ENCODE measurements at places on chromosomes 11 and 22. TPM values are rescaled to one million over a fixed set of nuclear protein-coding genes. Genes with fewer than 3 reads are reported as not detected.

GRCh38 chr11:8066036-8066910 lies 14.7 kb upstream of the TUB start:
- no peak overlapping the region for H3K4me3 ChIP-seq
- no peak overlapping the region for H3K27ac ChIP-seq
- peak; percentile 5 for DNase-seq
- peaks cover 77% of the 10 kb centered on the region for H3K4me1 ChIP-seq

GRCh38 chr11:34239465-34240149 lies 118.2 kb downstream of the ABTB2 start:
- no peaks in the 10 kb centered on the region for H3K27me3 ChIP-seq
- H3K27ac ChIP-seq: no peak overlapping the region
- H3K4me3 ChIP-seq: no peak overlapping the region
- H3K36me3 ChIP-seq: no peaks in the 10 kb centered on the region

DNA sequence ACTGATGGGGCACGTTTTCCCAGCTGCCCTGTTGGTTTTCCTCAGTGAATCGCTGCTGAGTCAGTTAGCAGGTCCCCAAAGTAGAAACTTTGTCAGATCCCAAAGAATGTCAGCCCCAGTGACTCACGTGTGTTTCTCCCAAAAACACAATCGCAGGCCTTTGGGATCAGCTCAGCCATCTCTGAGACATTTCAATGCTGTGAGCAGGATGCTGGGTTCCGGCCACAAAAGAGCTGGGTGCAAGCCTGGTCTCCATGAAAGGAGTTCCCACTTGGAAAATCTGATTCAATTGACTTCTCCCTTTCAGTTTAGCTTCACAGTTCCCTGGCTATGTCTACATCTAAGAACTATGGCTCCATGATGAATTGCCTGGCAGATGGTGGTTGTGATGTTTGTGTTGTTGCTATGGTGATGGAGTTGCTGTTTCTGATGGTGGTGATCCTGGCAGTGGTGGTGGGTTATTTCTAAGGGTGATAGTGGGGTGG lies 28.0 kb downstream of the MYEOV start:
- no peaks in the 10 kb centered on the region for H3K36me3 ChIP-seq
- no peaks in the 10 kb centered on the region for H3K27me3 ChIP-seq
- H3K27ac ChIP-seq: no peak overlapping the region
- no peaks in the 10 kb centered on the region for H3K4me1 ChIP-seq

DNA sequence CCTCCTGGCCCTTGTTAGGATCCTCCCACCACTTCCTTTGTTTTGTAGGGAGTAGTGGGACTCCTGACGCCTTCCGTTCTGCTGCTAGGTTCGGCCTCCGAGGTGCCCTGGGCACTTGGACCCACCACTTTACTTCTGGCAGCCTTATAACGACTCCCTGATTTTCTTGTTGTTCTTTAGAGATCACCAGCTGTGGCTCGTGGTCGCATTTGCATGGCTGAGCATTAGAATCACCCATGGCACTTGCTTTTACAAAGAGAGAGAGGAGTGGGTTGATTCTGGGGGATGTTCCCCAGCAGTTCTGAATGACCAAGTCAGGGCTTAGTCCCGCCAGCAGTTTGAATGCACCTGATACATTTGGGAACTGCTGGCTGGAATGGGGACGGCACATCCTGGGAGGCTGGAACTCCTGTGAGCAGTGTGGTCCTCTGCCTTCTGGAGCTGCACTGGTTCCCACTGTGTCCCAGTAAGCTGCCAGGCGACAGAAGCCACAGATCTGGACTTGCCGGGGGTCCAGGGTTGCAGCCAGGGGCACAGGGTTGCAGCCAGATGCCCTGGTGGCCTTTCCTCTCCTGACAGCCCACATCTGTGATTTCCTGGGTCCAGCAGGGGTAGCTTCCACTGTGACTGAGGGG lies 4.1 kb downstream of the TUB start:
- peaks cover 13% of the 10 kb centered on the region for H3K4me1 ChIP-seq
- DNase-seq: no peak
- H3K27me3 ChIP-seq: peaks cover 15% of the 10 kb centered on the region
- no peak overlapping the region for H3K4me3 ChIP-seq
- H3K36me3 ChIP-seq: no peaks in the 10 kb centered on the region
- H3K27ac ChIP-seq: no peak overlapping the region

DNA sequence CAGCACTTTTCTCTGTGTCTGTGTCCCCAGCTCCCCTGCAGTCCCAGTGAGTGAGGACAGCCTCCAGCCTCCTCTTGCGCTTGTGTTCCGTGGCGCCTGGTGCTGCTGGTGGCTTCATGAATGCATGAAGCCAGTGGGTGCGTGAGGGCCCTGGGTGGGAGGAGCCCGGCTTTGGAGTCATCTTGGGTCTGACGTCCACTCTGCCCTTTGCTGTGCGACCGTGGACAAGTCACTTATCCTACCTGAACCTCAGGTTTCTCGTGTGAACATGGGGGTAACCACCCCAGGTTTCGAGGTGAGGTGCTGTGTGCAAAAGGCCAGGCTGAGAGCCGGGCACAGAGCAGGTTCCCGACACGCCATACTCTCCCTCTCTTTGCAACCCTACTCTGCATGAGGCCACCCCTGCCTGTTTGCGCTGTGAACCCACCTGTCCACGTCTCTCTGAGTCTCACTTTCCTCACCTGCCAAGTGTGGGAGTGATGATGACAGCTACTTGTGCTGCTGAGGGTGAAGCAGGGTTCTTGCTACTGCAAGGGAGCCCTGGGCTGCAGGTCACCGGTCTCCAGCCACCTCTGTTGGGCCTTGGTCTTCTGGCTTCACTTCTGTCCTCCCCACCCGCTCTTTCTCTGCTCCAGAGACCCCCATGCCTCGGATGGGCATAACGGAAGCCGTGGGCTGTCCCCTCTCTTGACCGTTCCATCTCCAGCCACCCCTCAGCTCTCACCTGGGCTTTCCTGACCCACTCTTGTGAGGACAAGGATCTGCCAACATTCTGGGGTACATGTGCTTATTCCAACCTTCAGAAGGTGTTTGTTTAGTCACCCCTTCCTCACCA lies 537.6 kb downstream of the TBC1D22A start:
- DNase-seq: no peak
- no peaks in the 10 kb centered on the region for H3K4me1 ChIP-seq
- no peaks in the 10 kb centered on the region for H3K36me3 ChIP-seq
- H3K27ac ChIP-seq: no peak overlapping the region
- peaks cover 13% of the 10 kb centered on the region for H3K27me3 ChIP-seq
- H3K4me3 ChIP-seq: no peak overlapping the region

DNA sequence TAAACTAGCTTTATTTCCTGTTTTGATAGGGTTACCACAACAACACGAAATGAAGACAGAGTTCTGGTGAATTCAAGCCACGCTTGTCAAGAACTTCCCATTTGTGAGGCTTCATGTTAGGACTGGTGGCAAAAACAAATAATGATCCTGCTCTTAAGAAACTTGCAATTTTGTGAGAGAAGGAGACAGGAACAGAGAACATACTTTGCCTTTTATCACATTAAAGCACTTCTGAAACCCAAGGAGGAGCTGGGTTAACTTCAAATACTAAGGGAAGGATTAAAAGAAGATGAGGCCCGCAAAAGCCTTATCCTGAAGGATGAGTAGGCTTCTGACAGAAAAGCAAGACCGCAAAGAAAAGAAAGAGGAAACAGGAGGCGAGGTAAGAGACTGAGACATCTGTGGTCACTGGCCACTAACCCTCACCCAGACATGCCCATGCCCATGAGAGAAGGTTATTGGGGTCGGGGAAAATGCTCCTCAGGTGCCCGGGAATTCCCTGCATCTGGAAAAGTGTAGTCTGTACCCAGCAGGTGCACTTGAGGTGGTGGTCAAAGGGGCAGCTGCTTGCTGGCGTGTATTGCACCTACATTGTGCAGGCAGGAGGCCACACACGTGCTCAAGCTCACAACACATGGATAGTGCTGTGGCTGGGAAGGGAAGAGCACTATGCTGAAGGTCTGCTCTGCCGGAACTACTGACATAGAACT lies 50.5 kb downstream of the MAPK1 start:
- H3K4me3 ChIP-seq: no peak overlapping the region
- peaks cover 9% of the 10 kb centered on the region for H3K4me1 ChIP-seq
- peak overlapping the region; percentile 72 for H3K27ac ChIP-seq
- H3K27me3 ChIP-seq: no peaks in the 10 kb centered on the region

GRCh38 chr22:49201046-49201970 lies 626.4 kb downstream of the BRD1 start:
- H3K4me3 ChIP-seq: no peak overlapping the region
- no peak for DNase-seq
- peaks cover 28% of the 10 kb centered on the region for H3K27me3 ChIP-seq

- H3K4me3 ChIP-seq: no peak overlapping the region
- no peak for DNase-seq
- H3K4me1 ChIP-seq: no peaks in the 10 kb centered on the region
- H3K27me3 ChIP-seq: no peaks in the 10 kb centered on the region
- H3K36me3 ChIP-seq: no peaks in the 10 kb centered on the region
Measured at GRCh38 chr11:96783311-96783710, 393.5 kb downstream of the JRKL start.

GRCh38 chr22:23874871-23875270 lies 17.2 kb downstream of the SLC2A11 start:
- peaks cover 24% of the 10 kb centered on the region for H3K36me3 ChIP-seq
- H3K27me3 ChIP-seq: no peaks in the 10 kb centered on the region
- H3K27ac ChIP-seq: no peak overlapping the region
- peaks cover 5% of the 10 kb centered on the region for H3K4me1 ChIP-seq

- no peak overlapping the region for H3K4me3 ChIP-seq
- DNase-seq: no peak
- no peaks in the 10 kb centered on the region for H3K36me3 ChIP-seq
- no peak overlapping the region for H3K27ac ChIP-seq
Measured at GRCh38 chr11:41498726-41499125, 39.3 kb upstream of the LRRC4C start.

GRCh38 chr11:62984451-62984991 lies at the start of gene SLC22A6:
SLC22A6 (minus strand) TSS chr11:62984967; CDS start chr11:62984690, 277 bp downstream.
- H3K27ac ChIP-seq: no peak within 1 kb of the TSS
- H3K4me1 ChIP-seq: no peaks in the 10 kb centered on the region
- no peak within 1 kb of the TSS for H3K4me3 ChIP-seq
- no peak for DNase-seq
- no peaks in the 10 kb centered on the region for H3K27me3 ChIP-seq

DDX6 gene
- 17.1 TPM for polyA plus RNA-seq

DNA sequence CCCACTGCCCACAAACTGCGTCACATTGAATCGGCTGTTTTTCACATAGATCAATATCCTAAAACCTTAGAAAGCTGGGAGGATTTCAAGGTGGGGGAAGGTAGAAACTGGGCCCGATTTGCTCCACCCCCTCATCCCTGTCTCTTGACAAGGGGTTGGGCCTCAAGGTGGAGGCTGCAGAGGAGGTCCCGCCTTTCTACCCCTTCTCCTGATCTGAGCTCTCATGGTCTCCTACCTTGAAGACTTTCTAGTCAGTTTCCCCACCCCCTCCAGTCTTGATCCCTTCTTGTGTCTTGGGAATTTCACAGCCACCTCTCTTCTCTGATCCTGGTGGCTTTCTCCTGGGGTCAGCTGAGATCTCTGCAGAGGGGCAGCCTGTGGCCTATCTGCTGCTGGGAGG lies 4.5 kb upstream of the STARD10 start:
- no peak overlapping the region for H3K27ac ChIP-seq
- no peaks in the 10 kb centered on the region for H3K27me3 ChIP-seq
- H3K36me3 ChIP-seq: no peaks in the 10 kb centered on the region
- H3K4me3 ChIP-seq: no peak overlapping the region
- H3K4me1 ChIP-seq: peaks cover 7% of the 10 kb centered on the region

- H3K27me3 ChIP-seq: no peaks in the 10 kb centered on the region
- H3K27ac ChIP-seq: no peak overlapping the region
- no peak for DNase-seq
- no peak overlapping the region for H3K4me3 ChIP-seq
- H3K36me3 ChIP-seq: no peaks in the 10 kb centered on the region
Measured at GRCh38 chr11:6196396-6196795, 2.6 kb upstream of the OR52W1 start.

- H3K27ac ChIP-seq: no peak overlapping the region
- H3K27me3 ChIP-seq: no peaks in the 10 kb centered on the region
- H3K4me1 ChIP-seq: no peaks in the 10 kb centered on the region
- H3K4me3 ChIP-seq: no peak overlapping the region
Measured at GRCh38 chr11:102925988-102926387, 29.5 kb downstream of the MMP13 start.

LARGE2 gene
- polyA plus RNA-seq: not detected

GRCh38 chr11:67356864-67357561 lies 3.7 kb upstream of the POLD4 start:
- peaks cover 43% of the 10 kb centered on the region for H3K4me1 ChIP-seq
- peak; percentile 42 for DNase-seq
- H3K27ac ChIP-seq: peak overlapping the region; percentile 97

DNA sequence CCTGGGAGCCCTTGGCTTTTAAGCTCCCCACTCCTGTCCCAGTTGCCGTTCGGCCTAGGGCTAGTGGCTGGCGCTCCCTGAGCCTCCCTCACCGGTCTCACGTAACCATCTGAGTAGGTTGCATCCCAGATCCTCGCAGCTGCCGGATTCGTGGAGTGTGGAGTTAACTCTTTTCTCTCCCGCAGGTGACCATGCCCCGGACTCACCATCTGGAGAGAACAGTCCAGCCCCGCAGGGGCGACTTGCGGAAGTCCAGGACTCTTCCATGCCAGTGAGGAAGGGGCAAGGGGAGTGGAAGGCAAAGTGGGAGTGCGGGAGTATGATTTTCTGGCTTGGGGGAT lies 902 bp downstream of the MUS81 start:
- peaks cover 53% of the 10 kb centered on the region for H3K36me3 ChIP-seq
- DNase-seq: no peak
- peaks cover 42% of the 10 kb centered on the region for H3K4me1 ChIP-seq
- peak overlapping the region; percentile 100 for H3K4me3 ChIP-seq
- H3K27me3 ChIP-seq: no peaks in the 10 kb centered on the region

- H3K4me3 ChIP-seq: peak overlapping the region; percentile 73
- no peak for DNase-seq
- H3K27ac ChIP-seq: peak overlapping the region; percentile 98
- no peaks in the 10 kb centered on the region for H3K27me3 ChIP-seq
- H3K36me3 ChIP-seq: peaks cover 24% of the 10 kb centered on the region
Measured at GRCh38 chr11:6611963-6612212, 128 bp downstream of the TAF10 start.

GRCh38 chr11:87466223-87466622 lies 428.5 kb downstream of the TMEM135 start:
- no peak overlapping the region for H3K4me3 ChIP-seq
- no peaks in the 10 kb centered on the region for H3K27me3 ChIP-seq
- no peak for DNase-seq
- H3K4me1 ChIP-seq: no peaks in the 10 kb centered on the region
- no peak overlapping the region for H3K27ac ChIP-seq

GRCh38 chr22:44586999-44587736 lies 89.1 kb upstream of the RTL6 start:
- H3K36me3 ChIP-seq: no peaks in the 10 kb centered on the region
- H3K27ac ChIP-seq: no peak overlapping the region
- H3K4me1 ChIP-seq: no peaks in the 10 kb centered on the region
- H3K27me3 ChIP-seq: no peaks in the 10 kb centered on the region

DNA sequence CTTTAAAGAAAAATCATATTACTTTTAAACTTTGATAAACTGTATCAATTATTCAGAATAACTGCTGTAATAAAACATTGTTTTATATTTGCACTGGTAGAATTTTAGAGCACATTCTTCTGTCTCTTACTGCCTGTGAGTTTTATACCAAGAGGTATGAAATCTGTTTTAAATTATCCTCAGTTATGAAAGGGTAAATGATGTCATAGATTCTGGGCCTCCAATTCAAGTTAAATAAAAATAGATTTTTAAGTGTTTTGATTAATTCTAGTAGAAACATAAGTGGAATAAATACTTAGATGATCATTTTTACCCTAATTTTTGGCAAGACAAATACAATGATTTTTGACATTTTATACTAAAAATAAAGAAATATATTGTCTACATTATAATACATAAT lies 93.0 kb downstream of the GUCY1A2 start:
- H3K4me1 ChIP-seq: no peaks in the 10 kb centered on the region
- H3K27me3 ChIP-seq: no peaks in the 10 kb centered on the region
- DNase-seq: no peak
- no peak overlapping the region for H3K27ac ChIP-seq
- no peaks in the 10 kb centered on the region for H3K36me3 ChIP-seq

Data from heart right ventricle (tissue), 16 donors.